Omental fat pad (tissue), 4 donors: ENCODE measurements at places on chromosomes 13 and 19. TPM values are rescaled to one million over a fixed set of nuclear protein-coding genes. Genes with fewer than 3 reads are reported as not detected.

Gene ZNF558
- total RNA-seq, result 34.8 TPM

Gene ZNF69
- total RNA-seq, result 5.1 TPM

Gene FAM216B
- total RNA-seq, result 0.12 TPM

Gene CGB1
- not detected for total RNA-seq

Gene CELF5
- total RNA-seq, result not detected

Gene ADAMTSL5
- total RNA-seq, result 0.60 TPM

Gene KLK4
- not detected for total RNA-seq

Gene ZSCAN4
- not detected for total RNA-seq

Gene HNRNPUL1
- total RNA-seq, result 126 TPM

Gene ZNF730
- not detected for total RNA-seq

Gene MAP2K7
- total RNA-seq, result 13.7 TPM

Gene MEDAG
- 497 TPM for total RNA-seq
